ENCODE measurements at places on chromosomes 16 and 17.

GRCh38 chr17:10072556-10073425 is 125.6 kb downstream of the GAS7 start:
- no peak for DNase-seq

GRCh38 chr16:17448640-17449638 is 21.8 kb downstream of the XYLT1 start:
- no peak for DNase-seq

GRCh38 chr16:3781421-3781820 is 64.1 kb upstream of the TRAP1 start:
- DNase-seq, result no peak

DNA sequence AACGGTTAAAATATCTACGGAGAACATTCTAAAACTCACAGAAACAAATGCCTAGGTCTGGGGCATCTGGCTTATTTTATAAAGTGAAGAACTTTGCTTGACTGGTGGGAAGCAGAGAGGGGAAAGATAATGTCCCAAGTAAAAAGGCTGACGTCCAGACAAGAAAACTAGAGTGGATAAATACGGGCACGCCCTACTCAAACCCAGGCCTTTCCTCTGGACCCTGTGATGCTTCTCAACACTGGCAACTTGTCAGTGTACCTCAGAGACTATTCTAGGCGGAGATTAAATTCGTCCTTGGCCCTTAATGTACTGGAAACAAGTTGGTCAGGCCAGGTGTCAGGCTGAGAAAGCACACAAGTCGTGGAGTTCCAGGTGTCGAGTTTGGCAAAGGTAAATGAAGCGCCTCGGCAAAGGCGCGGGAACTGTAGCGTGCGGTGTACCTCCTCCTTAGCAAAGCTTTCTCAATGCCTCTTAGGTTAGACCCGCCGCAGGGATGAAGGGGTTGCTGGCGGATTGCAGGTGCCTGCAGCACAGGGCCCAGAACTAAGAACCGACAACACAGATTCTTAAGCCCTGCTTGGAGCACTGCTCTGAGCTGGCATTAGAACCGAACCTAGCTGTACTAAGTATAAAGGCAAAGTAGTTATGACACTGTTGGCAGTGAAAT is 668 bp upstream of the UNK start:
- DNase-seq, result no peak

DNA sequence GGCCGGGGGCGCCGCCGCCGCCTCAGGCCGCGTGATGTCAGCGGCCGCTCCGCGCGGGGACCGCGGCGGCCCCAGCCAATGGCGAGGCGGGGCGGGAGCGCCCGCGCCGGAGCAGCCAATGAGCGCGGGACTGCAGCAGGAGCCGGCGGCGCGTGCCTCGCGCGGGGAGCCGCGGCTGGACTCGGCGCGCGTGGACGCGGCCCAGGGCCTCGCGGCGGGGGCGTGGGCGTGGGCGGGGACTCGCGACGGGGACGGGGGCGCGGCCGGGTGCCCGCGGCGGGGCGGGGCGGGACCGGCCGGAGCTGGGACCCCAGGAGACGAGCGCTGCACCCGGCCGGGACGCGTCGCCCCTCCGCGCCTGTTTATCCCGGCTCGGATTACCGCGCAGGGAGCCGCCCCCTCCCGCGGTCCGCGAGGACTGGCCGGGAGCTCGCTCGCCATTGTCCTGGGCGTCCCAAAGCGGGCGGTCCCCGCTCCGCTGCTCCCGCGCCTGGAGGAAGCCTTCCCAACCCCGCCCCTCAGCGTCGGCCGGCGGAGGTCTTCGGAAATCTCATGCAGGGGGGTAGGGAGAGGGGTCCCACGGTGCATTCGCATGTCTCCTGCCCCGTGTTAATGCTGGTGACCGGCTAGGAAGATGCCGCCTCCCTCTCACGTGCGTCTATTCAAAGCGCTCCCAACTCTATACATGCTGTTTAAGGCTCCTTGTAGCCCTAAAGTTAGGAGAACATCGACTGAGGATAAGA is at the start of gene RNF157:
TSS of gene RNF157 (minus strand) at position 33 of the 743 bp plus-strand sequence. CDS start 253 bp downstream, outside the sequence.
- DNase-seq, result peak; percentile 41

- no peak for DNase-seq
These were observed 573.4 kb downstream of the CDH13 start for GRCh38 chr16:83200005-83200779.

DNA sequence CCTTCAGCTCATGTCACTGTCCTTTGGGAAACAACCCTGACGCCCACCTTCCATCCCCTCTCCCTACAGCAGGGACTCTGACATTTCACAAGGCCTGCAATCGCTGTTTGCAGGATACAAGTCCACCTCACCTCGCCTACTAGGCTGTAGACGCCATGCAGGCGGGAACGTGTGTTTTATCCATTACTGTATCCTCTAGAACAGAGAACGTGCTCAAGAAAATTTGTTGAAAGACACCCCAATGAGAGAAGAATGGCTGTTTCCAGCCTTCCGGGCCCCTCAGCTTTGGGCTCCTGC is 1.5 kb upstream of the TTYH2 start:
- DNase-seq, result no peak

DNA sequence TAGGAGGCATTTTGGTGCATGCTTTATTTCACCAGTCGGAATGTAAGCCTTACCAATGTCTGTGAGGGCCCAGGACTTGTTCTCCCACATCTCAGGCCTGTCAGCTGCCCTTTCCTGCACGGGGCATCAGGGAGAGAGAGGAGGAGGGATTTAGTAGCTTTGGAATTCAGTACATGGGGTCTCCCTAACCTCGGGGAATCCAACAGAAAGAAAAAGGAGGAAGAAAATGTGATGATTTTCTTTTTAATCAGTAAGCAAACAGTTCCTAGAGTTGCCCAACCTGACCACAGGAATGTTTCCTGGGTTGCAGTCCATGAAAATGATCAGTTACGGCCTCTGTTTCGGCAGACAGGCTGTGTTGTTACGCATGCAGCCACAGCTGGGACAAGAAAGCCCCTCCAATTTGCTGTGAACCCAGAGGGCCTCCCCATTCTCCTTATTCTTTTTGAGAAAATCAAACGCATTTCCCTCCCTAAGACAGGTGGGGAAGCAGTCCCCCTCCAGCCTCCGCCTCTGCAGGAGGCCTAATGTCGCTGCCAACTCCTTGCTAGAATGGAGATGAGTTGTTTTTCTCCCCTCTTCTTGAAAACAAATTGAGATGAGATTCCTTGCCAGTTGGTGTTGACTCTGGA is 53.1 kb upstream of the TANGO6 start:
- DNase-seq, result no peak

- DNase-seq, result no peak
These were observed 8.0 kb upstream of the MYL4 start for GRCh38 chr17:47201166-47201565.

DNA sequence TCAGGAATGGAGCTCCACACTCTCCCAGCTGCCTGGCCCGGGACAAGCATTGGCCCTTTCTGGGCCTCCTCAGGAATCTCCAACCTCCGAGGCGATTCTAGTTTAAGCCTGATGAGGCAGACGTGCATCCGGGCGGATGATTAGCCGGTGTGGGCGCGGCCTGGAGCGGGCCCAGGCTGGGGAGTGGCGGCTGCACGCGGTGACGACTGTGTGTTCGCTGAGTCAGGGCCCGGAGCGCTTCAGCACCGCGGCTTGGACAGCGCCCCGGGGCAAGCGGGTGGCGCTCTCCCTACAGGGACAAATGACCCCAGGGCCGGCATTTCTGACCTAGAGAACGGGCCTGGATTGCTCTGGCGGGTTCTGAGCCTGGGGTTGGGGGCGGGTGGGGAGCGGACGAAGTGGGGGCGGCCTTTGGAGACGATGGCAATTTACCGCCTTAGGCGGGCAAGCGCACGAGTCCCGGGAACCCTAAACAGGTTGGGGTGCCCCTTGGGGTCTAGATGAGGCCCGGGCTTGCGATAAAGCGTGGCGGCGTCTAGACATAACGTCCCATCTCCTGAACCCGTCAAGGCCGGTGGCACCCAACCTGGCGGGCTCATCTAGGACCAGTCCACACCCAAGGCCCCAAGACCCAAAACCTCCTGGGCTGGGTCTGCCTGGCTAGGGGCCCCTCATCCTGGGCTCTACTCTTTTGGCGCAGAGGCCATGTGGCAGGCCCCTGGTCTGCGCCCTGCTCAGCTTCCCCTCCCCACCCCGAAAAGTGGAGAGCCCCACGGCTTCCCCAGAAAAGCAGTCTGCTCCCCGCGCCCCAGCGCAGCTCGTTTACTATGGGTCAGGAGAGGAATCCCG is 22.3 kb upstream of the ZNHIT3 start:
- peak; percentile 60 for DNase-seq

DNA sequence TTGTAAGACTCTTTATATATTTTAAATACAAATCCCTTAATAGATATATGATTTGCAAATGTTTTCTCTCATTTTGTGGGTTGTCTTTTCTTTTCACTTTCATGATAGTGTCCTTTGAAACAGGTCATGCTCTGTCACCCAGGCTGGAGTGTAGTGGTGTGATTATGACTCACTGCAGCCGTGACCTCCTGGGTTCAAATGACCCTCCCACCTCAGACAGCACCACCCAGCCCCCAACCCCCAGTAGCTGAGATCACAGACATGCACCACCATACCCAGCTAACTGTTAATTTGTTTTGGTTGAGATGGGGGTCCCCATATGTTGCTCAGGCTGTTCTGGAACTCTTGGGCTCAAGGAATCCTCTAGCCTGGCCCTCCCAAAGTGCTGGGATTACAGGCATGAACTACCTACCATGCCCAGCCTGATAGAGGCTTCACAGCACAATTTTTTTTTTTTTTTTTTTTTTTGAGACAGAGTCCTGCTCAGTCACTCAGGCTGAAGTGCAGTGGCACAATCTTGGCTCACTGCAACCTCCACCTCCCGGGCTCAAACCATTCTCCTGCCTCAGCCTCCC is 18.5 kb upstream of the TMIGD1 start:
- DNase-seq, result no peak

- no peak for DNase-seq
These were observed 6.0 kb upstream of the LPCAT2 start for GRCh38 chr16:55502801-55503366.

DNA sequence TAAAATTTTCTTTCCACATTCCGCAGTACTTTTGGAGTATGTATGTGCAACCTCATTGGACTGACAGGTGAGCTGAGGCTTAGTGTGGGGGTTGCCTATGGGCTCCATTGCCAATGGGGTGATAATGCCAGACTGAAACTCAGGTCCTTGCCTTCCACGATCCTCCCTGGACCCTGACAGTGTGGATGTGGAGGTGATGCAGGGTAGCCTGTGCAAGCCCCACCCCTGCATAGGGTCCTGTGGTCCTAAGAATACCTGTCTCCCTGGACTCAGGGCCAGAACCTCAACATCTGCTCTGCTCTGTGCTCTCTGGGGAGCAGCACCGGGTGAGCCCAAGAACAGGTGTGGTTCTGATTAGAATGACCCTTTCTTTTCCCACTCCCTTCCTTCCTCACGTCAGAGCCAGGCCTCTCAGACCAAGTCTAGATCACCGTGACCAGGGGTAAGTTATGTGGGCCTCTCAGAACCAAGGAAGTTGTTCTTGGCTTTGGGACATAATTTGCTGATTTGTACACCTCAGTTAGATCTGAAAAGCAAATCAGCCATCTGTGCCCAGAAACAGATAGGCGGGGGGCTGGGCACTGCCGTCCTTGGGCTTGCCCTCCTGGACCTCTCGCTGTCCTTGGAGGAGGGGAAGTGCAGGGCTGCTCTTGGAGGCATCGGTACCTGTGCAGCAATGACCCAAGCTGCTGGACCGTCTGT is 8.4 kb upstream of the TNS4 start:
- DNase-seq, result no peak

DNA sequence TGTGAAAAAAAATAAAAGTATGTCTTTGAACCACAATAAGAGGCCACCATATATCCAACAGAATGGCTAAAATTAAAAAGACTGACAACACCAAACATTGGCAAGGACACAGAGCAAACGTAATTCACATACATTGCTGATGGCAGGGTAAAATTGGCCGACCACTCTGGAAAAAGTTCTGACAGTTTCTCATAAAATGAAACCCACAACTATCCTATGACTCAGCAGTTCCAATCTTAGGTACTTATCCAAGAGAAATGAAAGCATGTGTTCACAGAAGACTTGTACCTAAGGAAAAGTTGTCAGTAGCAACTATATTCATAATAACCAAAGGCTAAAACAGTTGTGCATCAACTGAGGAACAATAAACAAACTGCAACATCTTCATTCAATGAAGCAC is 357.3 kb upstream of the XYLT1 start:
- no peak for DNase-seq

DNA sequence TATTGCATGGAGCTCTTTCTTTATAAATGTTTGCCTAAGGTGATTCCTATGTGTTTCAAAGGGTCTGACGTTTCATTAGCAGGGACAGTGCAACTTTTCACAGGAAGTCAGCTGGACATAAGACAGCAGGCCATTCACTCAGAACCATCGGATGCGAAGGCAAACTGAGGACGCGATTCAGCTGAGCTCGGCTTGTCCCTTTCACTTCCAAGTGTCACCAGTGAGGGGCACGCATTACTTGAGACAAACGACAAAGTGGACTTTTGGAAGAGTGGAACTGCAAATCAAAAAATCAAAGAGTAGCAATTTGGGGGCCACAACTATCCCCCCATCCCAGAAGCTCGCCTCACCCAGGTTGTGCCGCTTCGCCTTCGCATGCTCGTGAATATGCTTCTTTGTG is 14.6 kb downstream of the USP22 start:
- DNase-seq, result no peak

DNA sequence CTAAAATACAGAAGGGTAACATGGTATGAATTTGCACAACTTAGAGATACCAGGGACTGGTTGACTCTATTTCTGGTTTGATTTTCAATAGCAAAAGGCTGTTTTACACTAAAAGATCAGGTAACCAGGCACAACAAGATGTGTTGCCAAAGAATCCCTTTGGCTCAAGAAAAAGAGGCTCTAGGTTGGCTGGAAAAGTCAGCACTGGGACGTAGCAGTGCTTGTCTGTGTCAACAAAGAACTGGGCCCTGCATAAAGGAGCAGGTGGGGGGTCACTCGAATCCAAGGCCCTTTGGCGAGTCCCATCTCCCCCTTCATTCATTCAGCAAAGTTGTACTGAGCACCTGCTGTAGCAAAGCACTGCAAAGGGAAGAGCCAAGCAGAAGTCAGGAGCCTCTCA is 18.4 kb downstream of the SDR42E1 start:
- DNase-seq, result no peak

DNA sequence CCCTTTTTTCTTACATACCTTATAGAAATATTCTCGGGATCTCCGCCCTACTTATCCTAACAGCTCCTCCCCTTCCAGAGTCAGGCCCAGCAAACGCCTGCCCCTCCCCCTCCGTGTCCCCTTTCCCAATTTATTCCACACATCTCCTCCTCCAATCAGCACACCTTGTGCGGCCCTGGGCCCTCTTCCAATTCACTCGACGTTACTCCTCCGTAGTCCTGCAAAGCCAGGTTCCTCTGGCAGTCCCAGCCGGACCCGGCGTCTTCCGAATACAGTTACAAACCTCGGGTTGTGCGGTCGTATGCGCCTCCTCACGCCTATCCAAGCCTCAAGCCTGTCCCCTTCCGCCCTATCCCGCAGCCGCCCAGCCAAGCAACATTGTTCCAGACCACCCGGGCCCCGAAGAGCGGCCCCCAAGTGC is 677 bp downstream of the CBX1 start:
- no peak for DNase-seq

Data from stimulated activated CD4-positive, alpha-beta T cell treated with anti-CD3 and anti-CD28 coated beads, TNF-alpha, amount 100 ng/mL, for 48 hours (primary cell).